Activated naive CD4-positive, alpha-beta T cell (primary cell): ENCODE measurements at places on chromosomes 12 and 14.

GRCh38 chr12:53624956-53625355 lies 1.2 kb downstream of the ATF7 start:
- DNase-seq: no peak

DNA sequence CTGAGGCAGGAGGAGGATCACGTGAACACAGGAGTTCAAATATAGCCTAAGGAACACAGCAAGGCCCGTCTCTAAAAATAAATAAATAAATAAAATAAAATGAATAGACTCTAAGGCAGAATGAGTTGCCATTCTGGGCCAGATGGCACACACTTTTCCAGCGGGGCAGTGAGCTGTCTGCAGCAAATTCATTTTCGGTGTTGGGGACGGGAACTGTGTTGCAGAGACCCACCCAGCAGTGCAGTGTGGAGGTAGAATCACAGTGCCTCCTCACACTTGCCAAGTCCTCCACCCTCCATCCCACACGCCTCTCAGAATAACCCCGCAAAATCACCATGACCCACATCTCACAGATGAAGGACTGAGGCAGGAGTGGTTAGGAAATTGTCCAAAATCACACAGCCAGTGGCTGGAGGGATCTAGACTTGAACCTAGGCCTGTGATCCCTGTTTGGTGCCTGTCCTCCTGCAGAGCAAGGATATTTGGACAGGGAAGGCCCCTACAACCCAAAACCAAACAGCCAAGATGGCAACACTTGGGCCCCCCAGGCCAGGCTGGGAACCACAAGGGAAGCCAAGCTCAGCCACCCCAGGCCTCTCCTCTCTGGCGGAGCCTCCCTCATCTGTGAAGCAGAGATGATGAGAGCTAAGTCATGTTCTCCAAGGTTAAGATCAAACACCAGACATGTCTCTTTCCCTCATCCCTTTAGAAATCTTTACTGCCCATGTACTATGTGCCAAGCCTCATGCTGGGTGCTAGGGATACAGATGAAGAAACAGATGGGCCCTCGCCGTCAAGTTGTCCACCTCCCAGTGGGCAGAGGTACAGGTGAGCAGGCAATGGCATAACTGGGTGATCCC lies 152.7 kb downstream of the DPF3 start:
- no peak for DNase-seq

DNA sequence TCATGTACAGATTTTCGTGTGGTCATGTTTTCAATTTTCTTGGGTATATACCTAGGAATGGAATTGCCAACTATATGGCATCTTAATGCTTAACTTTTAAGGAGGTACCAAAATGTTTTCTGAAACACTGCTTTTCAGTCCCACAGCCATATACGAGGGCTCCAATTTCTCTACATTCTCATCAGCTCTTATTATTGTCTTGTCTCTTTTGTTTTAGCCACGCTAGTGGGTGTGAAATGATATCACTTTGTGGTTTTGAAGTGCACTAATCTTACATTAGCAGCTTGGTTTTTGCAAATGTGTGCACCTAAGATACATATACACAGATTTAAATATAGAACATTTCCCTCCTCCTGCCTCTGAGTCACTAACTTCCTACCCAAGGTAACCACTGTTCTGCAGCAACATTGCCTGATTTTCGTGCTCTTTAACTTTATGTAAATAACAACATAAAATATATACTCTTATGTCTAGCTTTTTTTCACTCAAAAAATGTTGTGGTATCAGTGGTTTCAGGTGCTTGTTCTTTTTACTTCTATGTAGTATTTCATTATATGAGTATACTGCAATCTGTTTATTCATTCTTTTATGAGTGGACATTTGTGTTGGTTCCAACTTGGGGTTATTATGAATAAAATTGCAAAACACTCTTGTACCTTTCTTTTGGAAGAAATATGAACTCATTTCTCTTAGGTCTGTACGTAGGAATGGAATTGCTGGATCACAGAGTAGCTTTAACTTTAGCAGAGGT lies 73.1 kb downstream of the ZFP36L1 start:
- DNase-seq: no peak

DNA sequence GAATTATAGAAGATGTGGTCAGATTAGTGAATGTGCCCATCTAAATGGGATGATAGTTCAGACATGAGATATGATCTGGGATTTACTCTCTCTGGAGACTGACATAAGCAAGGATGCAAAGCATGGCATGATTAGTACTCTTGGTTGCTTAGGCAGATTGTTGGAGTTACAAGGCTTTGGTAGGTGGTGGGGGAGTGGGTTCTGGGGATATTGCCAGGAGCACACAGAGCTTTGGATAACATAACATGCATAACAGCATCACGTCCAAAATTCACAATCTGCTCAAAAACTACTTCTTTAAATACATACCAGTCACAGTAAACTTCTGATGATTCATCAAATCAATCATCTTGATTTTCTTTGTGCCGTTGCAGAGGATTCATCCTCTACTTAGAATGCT lies 287.4 kb downstream of the ACSS3 start:
- no peak for DNase-seq

DNA sequence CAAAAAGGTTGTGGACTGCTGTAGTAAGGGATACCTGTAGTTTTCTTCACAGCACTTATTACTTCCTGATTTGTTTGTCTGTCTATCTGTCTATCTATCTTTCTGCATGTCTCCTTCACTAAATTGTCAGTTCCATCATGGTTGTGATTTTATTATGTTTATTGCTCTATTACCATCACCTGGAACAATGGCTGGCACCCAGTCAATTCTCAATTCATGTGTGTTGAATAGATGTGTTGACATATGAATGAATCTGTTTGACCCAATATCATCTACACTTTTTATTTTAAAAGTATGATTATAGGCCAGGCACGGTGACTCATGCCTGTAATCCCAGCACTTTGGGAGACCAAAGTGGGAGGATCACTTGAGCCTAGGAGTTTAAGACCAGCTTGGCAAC lies 224.4 kb downstream of the NUBPL start:
- no peak for DNase-seq

DNA sequence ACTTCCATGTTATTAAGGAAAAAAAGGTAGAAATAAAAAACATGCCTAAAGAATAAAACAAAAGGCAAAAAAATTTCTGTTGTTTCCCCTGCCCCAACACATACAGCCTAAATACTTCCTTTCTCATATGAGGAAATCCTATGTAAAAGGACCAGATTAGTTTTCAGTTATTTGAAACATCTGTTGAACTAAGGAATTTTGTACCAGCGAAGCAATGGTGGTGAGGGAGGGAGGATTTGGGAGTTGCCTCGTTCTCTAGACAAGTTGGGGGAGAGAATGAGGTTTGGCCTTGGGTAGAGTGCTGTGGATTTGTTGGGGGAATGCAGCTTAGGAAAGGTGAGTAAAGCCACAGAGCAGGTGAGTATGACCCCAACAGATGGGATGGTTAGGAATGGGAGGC lies 141.5 kb upstream of the RFLNA start:
- DNase-seq: no peak

DNA sequence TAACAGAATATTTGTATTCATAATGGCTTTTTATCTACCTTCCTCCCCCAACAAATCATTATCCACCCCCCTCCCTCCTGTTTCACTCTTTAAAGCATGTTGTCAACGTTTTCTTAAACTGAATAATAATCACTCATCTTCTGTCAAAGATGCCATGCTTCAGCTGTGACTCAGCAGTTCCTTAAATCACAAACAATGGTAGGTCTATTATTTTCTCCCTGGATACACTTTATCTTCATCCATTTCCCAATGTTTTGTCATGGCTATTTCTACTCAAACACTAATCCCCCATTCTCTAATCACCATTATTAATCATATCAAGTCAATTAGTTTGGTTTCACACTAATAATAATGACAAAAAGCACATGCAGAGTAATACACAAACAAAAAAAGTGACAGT lies 6.5 kb downstream of the CLEC12B start:
- no peak for DNase-seq

DNA sequence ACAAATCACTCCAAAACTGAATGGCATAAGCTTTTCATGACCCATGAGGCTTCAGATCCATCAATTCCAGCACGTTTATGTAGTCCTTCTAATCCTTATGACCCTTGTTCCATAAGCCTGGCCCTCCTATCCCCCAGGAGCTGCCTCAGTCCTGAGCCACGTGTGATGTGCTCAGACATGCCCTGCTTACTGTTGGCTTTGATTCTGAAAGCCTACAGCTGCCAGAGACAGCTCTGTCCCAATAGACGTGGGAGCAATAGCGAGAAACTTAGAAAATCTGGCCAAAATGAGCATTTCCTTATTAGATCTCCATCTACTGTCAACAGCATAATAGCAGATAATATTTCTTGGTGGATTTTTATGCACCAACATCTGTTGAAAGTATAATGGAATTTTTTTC lies 33.2 kb downstream of the DUSP6 start:
- DNase-seq: no peak

DNA sequence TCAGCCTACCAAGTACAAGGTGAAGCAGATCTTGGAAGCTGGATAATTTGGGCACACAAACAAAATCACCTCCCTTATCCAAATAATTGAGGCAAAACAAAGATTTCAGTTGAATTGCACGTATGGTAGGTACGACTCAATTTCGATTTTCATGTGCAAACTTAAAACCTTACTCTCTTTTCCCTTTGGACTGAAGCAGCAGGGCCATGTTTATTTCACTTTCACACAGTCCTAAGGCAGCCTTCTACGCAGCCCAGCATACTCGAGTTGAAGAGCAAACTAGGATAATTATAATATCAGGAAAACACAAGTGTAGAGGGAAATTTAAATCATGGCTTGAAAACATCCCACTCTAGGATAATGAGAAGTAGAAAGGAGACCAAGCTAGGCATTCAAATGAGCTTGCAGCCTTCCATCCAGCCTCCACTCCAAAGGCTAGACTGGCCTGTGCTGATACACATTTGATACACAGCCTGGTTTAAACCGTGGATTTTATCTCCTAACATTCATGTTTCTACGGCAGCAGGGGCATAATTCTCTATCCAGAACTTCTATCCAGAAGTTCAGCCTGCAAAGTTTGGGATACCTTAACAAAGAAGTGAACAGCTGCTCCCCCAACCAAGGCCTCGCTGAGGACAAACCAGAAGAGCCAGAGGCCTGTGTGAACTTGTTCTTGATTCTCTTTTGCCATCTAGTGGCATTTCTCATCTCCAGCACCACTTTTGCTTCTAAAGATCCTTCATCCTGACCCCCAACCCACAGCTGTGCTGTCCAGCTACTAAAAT lies 2.4 kb upstream of the RNASE7 start:
- DNase-seq: no peak

GRCh38 chr14:80751285-80751684 lies 190.3 kb downstream of the CEP128 start:
- no peak for DNase-seq

- no peak for DNase-seq
Observed at GRCh38 chr12:3698218-3698974, 54.5 kb downstream of the CRACR2A start.

- DNase-seq: no peak
Observed at GRCh38 chr12:89983622-89984021, 275.0 kb upstream of the ATP2B1 start.

DNA sequence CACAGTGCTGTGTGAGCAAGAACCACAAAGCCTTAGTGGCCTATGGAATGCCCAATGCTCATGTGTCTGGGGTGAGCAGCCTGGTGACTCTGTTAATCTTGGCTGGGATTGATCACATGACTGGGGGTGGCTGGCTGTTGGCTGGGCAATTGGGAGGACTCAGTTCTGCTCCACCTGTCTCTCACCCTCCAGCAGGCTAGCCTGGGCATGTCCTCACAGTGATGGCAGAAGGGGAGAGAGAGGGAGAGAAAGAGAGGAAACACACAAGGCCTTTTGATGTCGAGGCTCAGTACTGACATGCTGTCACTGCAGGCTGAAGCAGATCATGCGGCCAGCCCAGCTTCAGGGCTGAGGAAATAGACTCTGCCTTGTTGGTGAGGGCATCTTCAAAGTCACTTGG lies 136.8 kb downstream of the TBX5 start:
- no peak for DNase-seq

DNA sequence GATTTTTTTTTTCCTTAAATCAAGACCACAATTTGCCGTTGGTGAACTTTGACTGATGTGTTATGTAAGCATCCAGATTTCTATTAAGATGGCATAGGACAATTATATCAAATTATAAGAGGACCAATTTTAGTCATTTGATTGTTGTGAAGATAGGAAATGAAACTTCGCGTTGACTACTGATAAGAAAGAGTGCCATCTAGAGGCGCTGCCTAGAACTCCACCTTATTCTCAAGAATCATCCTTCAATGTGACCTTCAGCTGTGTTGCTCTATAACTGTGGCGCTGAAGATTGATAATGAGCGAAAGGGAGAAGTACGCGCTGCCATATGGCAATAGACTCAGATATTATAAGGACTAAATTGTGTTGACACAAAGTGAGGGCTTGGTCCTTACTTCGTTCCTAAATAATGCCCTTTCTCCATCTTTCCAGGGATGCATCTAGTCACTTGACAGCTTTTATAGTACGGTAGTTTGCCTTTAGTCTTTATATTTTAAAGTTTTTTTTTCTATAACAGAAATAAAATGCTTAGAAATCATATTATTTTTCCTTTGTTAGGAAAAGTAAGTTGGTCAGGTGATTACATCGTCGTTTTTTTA lies 350.8 kb upstream of the STXBP6 start:
- DNase-seq: no peak

- no peak for DNase-seq
Observed at GRCh38 chr12:15546102-15546701, 223.9 kb downstream of the PTPRO start.

- DNase-seq: no peak
Observed at GRCh38 chr12:31263661-31264060, 62.3 kb downstream of the SINHCAF start.

- DNase-seq: no peak
Observed at GRCh38 chr12:124402248-124403066, 107.6 kb downstream of the RFLNA start.

- no peak for DNase-seq
Observed at GRCh38 chr12:119375883-119376190, 41.3 kb downstream of the CCDC60 start.

GRCh38 chr14:58787592-58787991 lies 149.8 kb downstream of the DACT1 start:
- no peak for DNase-seq

GRCh38 chr12:97404093-97404492 lies 58.5 kb upstream of the RMST start:
- no peak for DNase-seq

- DNase-seq: no peak
Observed at GRCh38 chr12:110972866-110973265, 52.5 kb upstream of the MYL2 start.

GRCh38 chr12:91404441-91404840 lies 221.8 kb upstream of the DCN start:
- DNase-seq: no peak

DNA sequence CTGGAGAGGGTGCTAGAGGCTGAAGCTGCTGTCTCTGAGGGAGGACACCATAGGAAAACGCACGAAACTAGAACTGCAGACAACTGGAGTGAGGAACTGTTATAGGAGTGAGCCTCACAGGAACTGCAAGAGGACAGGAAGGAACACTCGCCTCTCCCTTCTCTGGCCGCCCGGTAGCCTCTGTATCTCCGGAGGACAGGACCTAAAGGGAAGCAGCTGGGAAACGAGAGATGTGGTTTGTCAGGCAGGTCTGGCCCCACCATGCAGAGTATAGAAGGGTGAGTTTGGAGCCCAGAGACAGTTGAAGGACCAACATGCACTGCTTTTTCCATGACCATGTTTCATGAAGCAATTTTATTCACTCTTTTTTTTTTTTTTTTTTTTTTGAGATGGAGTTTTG lies 127.3 kb downstream of the EFCAB11 start:
- DNase-seq: no peak

GRCh38 chr14:102951034-102951433 lies 28.6 kb downstream of the AMN start:
- DNase-seq: no peak

GRCh38 chr14:96729889-96730288 lies 67.3 kb upstream of the VRK1 start:
- DNase-seq: no peak

GRCh38 chr14:93537951-93538350 lies 107.2 kb downstream of the UNC79 start:
- DNase-seq: no peak
